ENCODE measurements at places on chromosomes 3 and 15.

- peak; percentile 76 for DNase-seq
Observed at GRCh38 chr3:183298701-183299153, 45.7 kb downstream of the B3GNT5 start.

GRCh38 chr3:16426665-16427064 lies 86.8 kb downstream of the RFTN1 start:
- DNase-seq = no peak

DNA sequence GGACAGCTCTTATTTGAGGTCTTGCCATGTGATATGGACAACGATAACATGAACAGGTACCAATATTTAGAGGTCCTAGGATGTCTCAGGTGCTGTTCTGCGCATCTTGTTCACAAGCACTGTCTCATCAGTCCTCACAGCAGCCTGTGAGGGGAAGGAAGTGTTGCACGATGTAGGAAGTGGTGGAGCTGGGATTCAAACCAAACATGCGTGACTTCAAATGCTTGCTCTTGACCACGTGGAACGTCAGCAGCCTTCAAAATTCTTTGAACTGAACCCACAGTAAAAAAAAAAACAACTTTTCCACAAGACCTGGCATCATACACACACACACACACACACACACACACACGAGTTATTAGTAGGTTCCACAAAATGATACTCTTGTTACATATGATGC lies 153.4 kb upstream of the SMAD3 start:
- DNase-seq = no peak

GRCh38 chr3:99534951-99535704 lies 103.3 kb upstream of the COL8A1 start:
- peak; percentile 93 for DNase-seq

DNA sequence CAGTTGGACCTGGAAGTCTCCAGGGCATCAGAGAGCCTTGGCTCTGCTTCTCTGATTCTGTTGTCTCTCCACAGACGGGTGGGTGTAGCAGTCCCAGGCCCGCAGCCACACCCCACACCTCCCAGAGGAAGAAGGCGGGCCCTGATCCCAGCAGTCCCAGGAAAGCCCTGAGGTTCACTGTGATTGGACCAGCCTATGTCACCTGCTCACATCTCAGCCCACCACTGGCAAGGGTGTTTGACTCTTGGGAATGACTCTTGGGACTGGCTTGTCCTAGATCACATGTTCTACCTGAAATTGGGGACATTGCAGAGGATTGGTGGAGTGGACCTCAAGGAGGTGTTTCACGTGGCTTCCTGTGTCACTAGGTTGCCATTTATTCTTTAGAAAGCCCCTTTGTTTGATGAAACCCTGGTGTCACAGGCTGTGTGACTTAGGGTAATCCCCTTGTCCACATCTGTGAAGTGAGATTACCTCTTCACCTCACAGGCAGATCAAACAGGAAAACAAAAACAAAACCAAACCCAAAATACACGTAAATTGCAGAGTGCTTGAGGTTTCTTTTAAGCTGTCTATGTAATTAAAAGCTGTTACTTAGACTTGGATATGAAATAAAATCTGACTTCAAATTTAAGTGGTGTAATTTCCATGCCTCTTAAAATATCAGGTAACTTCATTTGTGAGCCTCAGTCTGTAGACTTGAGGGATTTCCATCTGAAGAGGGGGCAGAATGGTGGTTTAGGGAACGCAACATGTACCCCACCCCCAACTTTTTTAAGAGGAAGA lies 26.7 kb downstream of the FLNB start:
- no peak for DNase-seq

DNA sequence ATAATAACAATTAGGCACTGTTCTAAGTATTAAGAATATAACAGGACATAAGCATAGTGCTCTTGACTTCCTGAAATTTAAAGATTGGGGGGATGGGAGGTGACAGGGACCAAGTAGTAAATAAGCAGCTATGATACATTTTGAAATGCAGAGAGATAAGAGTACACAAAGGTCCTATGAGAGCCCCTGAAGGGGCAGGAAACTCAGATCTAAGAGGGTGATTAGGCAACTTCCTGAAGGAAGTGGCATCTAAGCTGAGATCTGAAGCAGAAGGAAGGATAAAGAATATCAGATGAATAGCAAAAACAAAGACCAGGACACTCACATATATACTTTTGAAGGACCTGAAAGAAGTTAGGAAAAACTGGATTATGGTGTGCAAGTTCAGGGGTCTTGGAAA lies 415.2 kb upstream of the FRG2C start:
- DNase-seq = no peak

- DNase-seq = peak; percentile 10
Observed at GRCh38 chr3:9111866-9112265, 137.6 kb downstream of the SRGAP3 start.

DNA sequence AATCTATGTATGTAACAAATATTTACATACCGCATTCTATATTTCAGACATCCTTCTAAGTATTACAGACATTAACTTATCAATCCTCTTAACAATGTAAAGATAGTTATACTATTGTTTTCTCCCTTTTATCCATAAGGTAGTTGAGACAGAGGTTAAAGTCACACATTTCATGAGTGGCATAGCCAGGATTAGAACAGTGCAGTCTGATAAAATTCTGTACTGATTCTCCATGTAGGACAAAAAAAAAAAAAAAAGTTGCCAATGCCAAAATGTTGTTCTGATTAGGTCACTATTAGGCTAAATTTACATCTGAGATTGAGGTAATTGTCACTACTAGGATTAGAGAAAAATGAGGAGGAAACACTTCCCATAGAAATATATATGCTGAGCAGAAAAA lies 629.2 kb downstream of the OTOL1 start:
- no peak for DNase-seq

GRCh38 chr15:41631880-41632470 lies 28.2 kb upstream of the MGA start:
- no peak for DNase-seq

GRCh38 chr3:63993653-63994079 lies 29.6 kb downstream of the PSMD6 start:
- DNase-seq = peak; percentile 53

Data from fibroblast of skin of left quadriceps (primary cell).